Activated naive CD8-positive, alpha-beta T cell treated with anti-CD3 and anti-CD28 coated beads, Interleukin-2, amount 10 ng/mL, durations not matched to agents 7 days and 5 days (primary cell): ENCODE measurements at places on chromosomes 7 and 10. TPM values are rescaled to one million over a fixed set of nuclear protein-coding genes. Genes with fewer than 3 reads are reported as not detected.

The ABCB4 gene
- 0.54 TPM for total RNA-seq

The ADAM22 gene
- total RNA-seq = 4.6 TPM

The MEST gene
- total RNA-seq = 8.7 TPM

The PTPRN2 gene
- 4.5 TPM for total RNA-seq

The PDGFA gene
- total RNA-seq = 0.53 TPM

The UPK3B gene
- total RNA-seq = 2.1 TPM

The RHOBTB1 gene
- total RNA-seq = not detected

The SUGCT gene
- total RNA-seq = 0.44 TPM

The PALD1 gene
- 1.4 TPM for total RNA-seq

The SPRN gene
- total RNA-seq = not detected

The HSPA12A gene
- 0.09 TPM for total RNA-seq

The ZNF680 gene
- 21.8 TPM for total RNA-seq

The GSDME gene
- total RNA-seq = 3.1 TPM

The CALML3 gene
- total RNA-seq = not detected

The GRM3 gene
- not detected for total RNA-seq

The PODXL gene
- total RNA-seq = 1.4 TPM

The ADRB1 gene
- 0.91 TPM for total RNA-seq

The PNLIPRP2 gene
- not detected for total RNA-seq

The CNPY1 gene
- total RNA-seq = not detected

The LEP gene
- total RNA-seq = not detected

The LRRC61 gene
- total RNA-seq = 16.6 TPM

The CCL24 gene
- not detected for total RNA-seq

The VSTM2A gene
- total RNA-seq = not detected

The PDE6C gene
- not detected for total RNA-seq

The TPK1 gene
- 17.7 TPM for total RNA-seq

The RTKN2 gene
- 4.1 TPM for total RNA-seq

The PKD1L1 gene
- 0.34 TPM for total RNA-seq

The PRRT4 gene
- total RNA-seq = 0.30 TPM

The TLX1 gene
- total RNA-seq = not detected

The TMED4 gene
- 91.4 TPM for total RNA-seq

The ZP3 gene
- 1.3 TPM for total RNA-seq

The MYO3A gene
- total RNA-seq = not detected

The NEUROD6 gene
- total RNA-seq = not detected

The IQUB gene
- not detected for total RNA-seq

The C7orf57 gene
- total RNA-seq = 0.14 TPM

The GNG11 gene
- not detected for total RNA-seq

The RBP3 gene
- total RNA-seq = not detected

The ADAP1 gene
- total RNA-seq = 25.0 TPM

The FAM25C gene
- total RNA-seq = not detected

The BTAF1 gene
- 59.9 TPM for total RNA-seq

The PTN gene
- not detected for total RNA-seq

The AGFG2 gene
- total RNA-seq = 51.6 TPM

The CYTH3 gene
- total RNA-seq = 9.8 TPM

The CTTNBP2 gene
- total RNA-seq = not detected

The ASAH2 gene
- 5.2 TPM for total RNA-seq

The CHRM2 gene
- not detected for total RNA-seq

The SPDYE16 gene
- 0.71 TPM for total RNA-seq

The MEOX2 gene
- total RNA-seq = not detected

The PRKAR2B gene
- total RNA-seq = 1.6 TPM

The VIPR2 gene
- 0.80 TPM for total RNA-seq

The ZSCAN21 gene
- total RNA-seq = 9.8 TPM

The FAM131B gene
- 2.3 TPM for total RNA-seq

The LIPM gene
- not detected for total RNA-seq

The CLDN4 gene
- 0.25 TPM for total RNA-seq

The TAX1BP1 gene
- 81.2 TPM for total RNA-seq

The OR2A5 gene
- not detected for total RNA-seq

The STEAP4 gene
- total RNA-seq = not detected

The BEND7 gene
- total RNA-seq = not detected

The CYP26A1 gene
- total RNA-seq = not detected
